Activated naive CD8-positive, alpha-beta T cell treated with anti-CD3 and anti-CD28 coated beads for 36 hours (primary cell): ENCODE measurements at places on chromosomes 2 and 18. TPM values are rescaled to one million over a fixed set of nuclear protein-coding genes. Genes with fewer than 3 reads are reported as not detected.

PLEKHH2 gene
- 0.64 TPM for total RNA-seq

POTEJ gene
- not detected for total RNA-seq

SIX2 gene
- not detected for total RNA-seq

- no peak for DNase-seq
Measured at GRCh38 chr2:16625201-16625729, 40.4 kb downstream of the CYRIA start.

DNA sequence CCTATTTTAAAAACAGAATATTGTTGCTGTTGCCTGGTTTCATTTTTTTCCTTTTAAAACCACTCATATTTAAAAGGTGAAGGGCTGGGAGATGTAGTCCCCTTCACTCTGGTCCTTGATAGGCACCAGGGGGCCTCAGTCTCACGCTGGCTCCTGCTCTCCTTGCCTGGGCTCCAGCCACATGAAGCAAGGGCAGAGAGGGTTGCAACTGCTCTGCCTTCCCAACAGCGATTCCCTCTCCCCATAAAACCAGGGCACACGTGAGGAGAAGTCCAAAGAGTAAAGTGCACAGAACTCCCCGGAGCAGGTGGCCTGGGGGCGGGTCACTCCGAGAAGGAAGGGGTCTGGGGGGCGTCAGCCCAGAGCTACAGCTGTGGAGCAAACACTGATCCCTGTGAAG is 12.8 kb downstream of the TMEM127 start:
- DNase-seq: no peak

DNA sequence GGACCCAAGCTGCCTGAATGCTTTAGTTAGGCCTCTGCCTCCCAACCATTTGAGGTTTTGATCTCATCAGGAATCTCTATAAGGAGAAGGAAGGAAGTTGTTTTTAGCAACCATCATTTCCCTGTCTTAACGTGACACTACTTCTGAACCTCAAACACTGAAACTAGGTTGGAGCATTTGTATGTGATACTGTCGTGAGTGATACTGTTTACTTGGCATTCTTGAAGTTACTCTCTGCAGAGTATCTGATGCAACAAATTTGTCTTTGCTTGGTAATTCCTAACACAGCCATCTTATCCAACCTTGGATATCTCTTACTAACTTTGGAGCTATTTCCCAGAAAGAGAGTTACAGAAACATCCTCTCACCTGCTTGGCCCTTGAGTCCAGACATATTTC is 22.1 kb downstream of the TTLL4 start:
- no peak for DNase-seq

DNA sequence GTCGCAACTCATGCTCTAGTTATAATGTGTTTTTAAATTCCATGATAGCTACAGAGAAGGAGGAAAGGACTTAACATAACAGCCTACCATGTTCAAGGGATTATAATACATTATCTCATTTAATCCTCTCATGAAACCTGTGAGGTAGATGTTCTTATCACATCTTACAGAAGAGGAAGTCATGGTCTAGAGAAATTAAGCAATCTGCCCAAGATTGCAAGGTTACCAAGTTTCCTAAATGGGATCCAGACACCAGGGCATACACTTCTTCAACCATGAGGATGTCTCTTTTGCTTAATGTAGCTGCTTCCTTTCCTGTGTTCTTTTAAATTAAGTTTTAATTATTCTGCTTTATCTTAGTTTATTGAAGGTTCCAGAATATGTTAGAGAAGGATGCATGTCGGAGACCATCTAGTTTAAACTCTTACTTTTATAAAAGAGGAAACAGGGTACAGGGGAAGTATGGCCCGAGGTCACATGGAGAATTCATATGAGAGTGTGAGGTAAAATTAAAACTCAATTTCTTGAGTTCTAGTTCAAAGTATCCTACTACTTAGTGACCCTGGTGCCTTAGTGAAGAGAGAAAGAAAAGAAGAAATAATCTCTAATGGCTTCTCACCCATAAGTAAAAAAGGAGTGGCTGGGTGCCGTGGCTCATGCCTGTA is 3.6 kb upstream of the IL1A start:
- no peak for DNase-seq

GRCh38 chr2:24339856-24340262 is 20.5 kb downstream of the ITSN2 start:
- DNase-seq: no peak
